Right atrium auricular region (tissue), 2 donors: ENCODE measurements at places on chromosomes 1 and 21. TPM values are rescaled to one million over a fixed set of nuclear protein-coding genes. Genes with fewer than 3 reads are reported as not detected.

DNA sequence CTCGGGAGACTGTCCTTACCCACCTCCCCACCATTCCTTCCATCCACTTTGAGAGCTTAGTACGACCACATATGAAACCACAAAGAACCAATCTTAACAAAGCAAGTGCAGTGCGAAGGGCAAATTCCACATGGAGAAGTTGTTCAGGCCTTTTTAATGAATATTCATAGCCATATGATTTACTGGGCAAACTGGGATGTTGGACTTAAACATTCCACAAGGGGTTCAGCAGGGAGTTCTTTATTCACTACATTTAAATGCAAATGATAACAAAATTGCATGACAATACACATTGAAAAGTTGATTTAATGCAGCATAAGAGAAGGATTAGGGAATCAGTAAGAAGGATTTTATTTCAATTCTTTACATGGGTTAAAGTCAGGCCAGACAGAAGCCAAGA lies 14.7 kb downstream of the NMNAT2 start:
- no peaks in the 10 kb centered on the region for H3K4me1 ChIP-seq
- H3K27me3 ChIP-seq, result no peaks in the 10 kb centered on the region
- no peaks in the 10 kb centered on the region for H3K36me3 ChIP-seq
- no peak for DNase-seq
- H3K27ac ChIP-seq, result no peak overlapping the region

DNA sequence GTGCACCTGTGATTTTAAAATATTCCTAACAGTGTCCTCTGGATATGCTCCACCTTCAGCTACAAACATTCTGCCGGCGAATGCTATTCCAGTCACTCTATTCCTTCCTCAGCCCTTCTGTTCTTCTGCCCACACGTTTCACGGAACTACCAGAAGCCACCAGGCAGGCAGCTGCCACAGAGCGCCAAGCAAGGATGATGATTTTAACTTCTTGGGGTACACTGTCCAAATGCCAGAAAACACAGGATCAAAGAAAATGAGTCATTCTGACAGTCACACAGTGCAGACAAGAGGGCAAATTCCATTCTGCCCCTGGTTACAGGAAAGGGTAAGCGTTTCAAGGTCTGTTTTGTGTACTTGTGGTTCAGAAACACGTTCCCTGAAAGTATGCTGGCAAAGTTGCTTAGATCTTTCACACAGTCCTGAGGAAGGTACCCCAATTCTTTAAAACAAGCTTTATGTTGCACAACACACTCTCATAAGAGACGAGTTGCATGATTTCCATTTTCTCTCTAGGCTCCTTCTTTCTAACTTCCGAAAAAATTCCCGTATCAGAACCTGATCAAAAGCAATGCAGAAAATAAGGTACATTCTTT lies 508.3 kb upstream of the PKN2 start:
- H3K4me3 ChIP-seq, result no peak overlapping the region
- no peak for DNase-seq
- H3K36me3 ChIP-seq, result no peaks in the 10 kb centered on the region
- no peaks in the 10 kb centered on the region for H3K4me1 ChIP-seq

- H3K4me1 ChIP-seq, result peaks cover 8% of the 10 kb centered on the region
- no peak overlapping the region for H3K27ac ChIP-seq
Observed at GRCh38 chr1:165501330-165501969, 42.4 kb upstream of the LRRC52 start.

GRCh38 chr1:196148367-196148970 lies 459.8 kb downstream of the KCNT2 start:
- H3K36me3 ChIP-seq, result no peaks in the 10 kb centered on the region
- H3K27ac ChIP-seq, result no peak overlapping the region
- DNase-seq, result no peak
- no peaks in the 10 kb centered on the region for H3K4me1 ChIP-seq
- no peak overlapping the region for H3K4me3 ChIP-seq

DNA sequence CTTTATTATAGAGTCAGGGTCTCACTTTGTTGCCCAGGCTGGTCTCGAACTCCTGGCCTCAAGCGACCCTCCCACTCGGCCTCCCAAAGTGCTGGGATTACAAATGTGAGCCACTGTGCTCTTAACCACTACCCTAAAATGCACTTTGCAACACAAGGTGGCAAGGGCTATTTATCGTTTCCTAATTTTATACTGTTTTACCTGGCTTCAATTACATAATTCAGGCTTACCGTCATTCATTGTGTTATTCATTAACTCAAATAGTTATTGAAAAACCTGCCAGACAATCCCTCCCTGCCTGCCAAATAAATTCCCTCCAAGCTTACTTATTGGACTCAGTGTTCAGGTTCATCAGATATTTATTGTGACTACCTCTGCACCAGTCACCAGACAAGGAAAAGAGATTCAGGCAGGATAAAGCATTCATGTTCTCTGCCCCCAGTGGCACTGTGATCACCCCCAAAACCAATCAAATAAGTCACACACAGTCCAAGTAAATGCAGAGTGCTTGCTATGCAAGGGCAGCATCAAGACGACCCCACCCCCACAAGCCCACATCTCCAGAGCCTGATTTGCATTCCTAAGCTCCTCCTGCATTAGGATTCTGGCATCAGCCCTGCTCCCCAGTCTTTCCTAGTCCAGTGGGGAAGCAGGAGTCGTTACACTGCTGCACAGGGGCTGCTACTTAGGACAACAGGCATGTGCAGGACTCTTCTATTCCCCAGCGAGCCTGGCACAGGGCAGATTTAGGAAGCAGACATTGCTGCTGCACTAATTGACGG lies 8.1 kb downstream of the PAQR7 start:
- no peaks in the 10 kb centered on the region for H3K36me3 ChIP-seq
- peaks cover 12% of the 10 kb centered on the region for H3K4me1 ChIP-seq
- DNase-seq, result no peak
- H3K27ac ChIP-seq, result no peak overlapping the region

GRCh38 chr1:243562473-243562872 lies 287.6 kb downstream of the AKT3 start:
- no peaks in the 10 kb centered on the region for H3K4me1 ChIP-seq
- H3K36me3 ChIP-seq, result peaks cover 14% of the 10 kb centered on the region
- H3K27me3 ChIP-seq, result no peaks in the 10 kb centered on the region
- no peak overlapping the region for H3K27ac ChIP-seq
- H3K4me3 ChIP-seq, result no peak overlapping the region

DNA sequence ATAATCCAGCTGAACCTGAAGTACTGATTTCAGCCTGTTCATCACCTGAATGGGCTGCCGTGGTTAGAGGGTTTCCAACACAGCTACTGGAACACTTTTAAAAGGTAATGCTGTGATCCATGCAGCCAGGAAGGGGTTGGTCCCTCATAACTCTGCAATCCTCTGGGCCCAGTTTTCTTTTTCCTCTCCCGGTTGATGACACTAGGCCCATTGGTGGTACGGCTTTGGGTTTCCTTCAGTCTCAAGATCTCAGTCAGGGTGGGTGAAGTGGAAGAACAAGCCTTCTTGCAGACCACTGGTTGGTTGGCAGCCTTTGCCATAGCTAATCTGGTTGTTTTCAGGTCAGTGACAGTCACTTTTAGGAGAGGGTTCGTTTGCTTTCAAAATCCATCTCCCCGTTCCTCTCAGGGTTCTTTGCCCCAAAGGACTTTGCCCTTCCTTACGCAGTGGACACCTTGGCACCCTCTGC lies 502 bp upstream of the SLC35A3 start:
- no peaks in the 10 kb centered on the region for H3K4me1 ChIP-seq
- no peak for DNase-seq
- no peaks in the 10 kb centered on the region for H3K36me3 ChIP-seq
- peak overlapping the region; percentile 76 for H3K27ac ChIP-seq

GRCh38 chr1:155383406-155383805 lies 62.7 kb downstream of the RUSC1 start:
- no peak for DNase-seq
- H3K36me3 ChIP-seq, result peaks cover 14% of the 10 kb centered on the region
- H3K4me3 ChIP-seq, result no peak overlapping the region
- H3K27me3 ChIP-seq, result no peaks in the 10 kb centered on the region

DNA sequence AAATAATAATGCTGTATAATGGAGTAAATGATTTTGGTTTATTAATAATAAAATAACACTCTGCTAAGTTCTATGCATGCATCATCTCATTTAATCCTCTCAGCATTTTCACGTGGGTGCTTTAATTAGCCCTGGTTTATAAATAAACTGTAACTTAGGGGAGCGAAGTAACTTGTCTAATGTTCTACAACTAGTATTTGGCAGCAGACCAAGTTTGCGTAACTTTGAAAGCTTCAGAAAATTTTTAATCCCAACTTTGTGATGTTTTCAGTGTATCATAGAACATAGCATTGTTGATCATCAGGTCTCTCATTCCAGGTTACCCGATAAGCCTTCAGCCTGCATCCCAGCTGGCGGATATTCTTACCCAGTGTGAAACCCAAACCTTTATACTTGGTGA lies 322.4 kb upstream of the SGIP1 start:
- DNase-seq, result no peak
- H3K4me1 ChIP-seq, result no peaks in the 10 kb centered on the region
- no peaks in the 10 kb centered on the region for H3K36me3 ChIP-seq
- H3K4me3 ChIP-seq, result no peak overlapping the region

DNA sequence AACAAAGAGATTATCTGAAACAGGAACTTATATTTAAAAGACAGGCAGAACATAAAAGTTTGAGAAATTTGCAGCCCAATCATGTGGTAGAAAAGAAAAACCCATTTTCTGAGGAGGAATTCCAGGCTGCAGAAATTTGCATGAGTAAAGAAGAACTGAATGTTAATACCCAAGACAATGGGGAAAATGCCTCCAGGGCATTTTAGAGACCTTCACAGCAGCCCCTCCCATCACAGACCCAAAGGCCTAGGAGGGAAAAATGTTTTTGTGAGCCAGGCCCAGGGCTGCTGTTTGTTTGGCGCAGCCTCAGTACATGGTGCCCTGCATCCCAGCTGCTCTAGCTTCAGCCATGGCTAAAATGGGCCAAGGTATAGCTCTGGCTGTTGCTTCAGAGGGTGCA lies 554.3 kb upstream of the CHRM3 start:
- no peaks in the 10 kb centered on the region for H3K36me3 ChIP-seq
- no peak overlapping the region for H3K27ac ChIP-seq
- H3K27me3 ChIP-seq, result no peaks in the 10 kb centered on the region
- H3K4me3 ChIP-seq, result no peak overlapping the region
- no peaks in the 10 kb centered on the region for H3K4me1 ChIP-seq

The RGS8 gene
- total RNA-seq, result 0.31 TPM

The LDLRAD2 gene
- total RNA-seq, result not detected

The ACKR1 gene
- total RNA-seq, result 13.8 TPM

The LGR6 gene
- 17.0 TPM for total RNA-seq

The FASLG gene
- not detected for total RNA-seq

The OR2T35 gene
- total RNA-seq, result not detected

The BEND5 gene
- 2.7 TPM for total RNA-seq

The CLCA1 gene
- total RNA-seq, result not detected

The SV2A gene
- total RNA-seq, result 1.0 TPM
